ENCODE measurements at places on chromosomes 1 and 21.

DNA sequence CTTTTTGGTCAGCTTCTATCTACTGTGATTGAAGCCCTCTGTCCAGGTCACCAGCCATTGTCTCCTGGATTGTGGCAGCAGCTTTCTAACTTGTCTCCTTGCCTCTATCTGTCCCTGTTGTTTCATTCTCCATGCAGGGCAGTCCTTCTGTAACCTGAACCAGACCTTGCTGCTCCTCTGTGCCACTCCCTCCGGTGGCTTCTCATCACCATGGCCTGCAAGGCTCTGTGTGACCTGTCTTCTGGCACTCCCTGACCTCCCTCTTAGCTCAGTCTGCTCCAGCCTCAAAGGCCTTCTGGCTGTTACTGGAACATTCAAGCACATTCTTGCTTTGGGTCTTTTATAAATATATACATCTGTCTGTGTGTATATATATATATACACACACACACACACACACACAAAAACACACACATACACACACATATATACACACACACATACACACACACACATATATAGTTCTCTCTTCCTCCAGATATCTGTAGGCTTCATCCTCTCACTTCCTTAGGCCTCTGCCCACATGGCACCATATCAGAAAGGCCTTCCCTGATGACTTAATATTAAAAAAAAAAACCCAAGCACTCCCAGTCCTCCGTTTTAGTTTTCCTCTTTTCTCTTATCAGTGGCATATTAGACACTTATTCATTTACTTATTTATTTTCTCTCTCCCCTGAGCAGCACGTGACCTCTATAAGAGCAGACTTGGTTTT lies 21.2 kb upstream of the JUN start:
- DNase-seq = no peak

DNA sequence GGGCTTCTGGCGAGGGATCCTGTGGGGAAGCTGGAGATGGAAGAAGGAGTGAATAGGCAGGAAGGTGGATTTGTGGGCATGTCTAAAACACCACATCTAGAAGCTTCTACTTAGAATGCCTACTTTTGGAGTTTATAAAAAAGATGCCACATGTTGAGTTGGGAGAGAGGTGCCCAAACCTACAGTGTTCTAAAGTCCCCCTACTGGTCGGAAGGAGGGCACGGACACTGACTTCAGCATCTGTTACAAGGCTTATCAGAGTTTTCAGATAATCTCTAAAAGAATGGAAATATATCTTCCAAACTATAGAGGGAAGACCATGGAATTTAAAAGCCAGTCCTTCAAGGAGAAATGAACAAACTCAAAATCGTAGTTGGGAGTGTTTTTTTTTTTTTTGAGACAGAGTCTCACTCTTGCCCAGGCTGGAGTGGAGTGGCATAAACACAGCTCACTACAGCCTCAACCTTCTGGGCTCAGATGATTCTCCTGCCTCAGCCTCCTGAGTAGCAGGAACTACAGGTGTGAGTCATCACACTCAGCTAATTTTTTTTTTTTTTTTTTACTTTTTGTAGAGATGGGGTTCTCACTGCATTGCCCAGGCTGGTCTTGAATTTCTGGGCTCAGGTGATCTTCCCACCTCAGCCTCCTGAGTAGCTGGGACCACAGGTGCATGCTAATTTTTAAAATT lies 14.8 kb downstream of the IBA57 start:
- DNase-seq = no peak

- no peak for DNase-seq
These were observed 1.5 kb downstream of the MIB2 start for GRCh38 chr1:1616838-1617237.

- no peak for DNase-seq
These were observed 15.6 kb downstream of the BACE2 start for GRCh38 chr21:41183575-41183974.

- no peak for DNase-seq
These were observed 36.1 kb upstream of the HSD3B1 start for GRCh38 chr1:119470958-119471357.

GRCh38 chr1:213987927-213988506 lies at the start of gene PROX1:
TSS of gene PROX1 (plus strand) at chr1:213987973. CDS start at chr1:213996536, 8,563 bp downstream.
- DNase-seq = no peak

GRCh38 chr21:27314131-27314530 lies 347.2 kb upstream of the ADAMTS5 start:
- no peak for DNase-seq

DNA sequence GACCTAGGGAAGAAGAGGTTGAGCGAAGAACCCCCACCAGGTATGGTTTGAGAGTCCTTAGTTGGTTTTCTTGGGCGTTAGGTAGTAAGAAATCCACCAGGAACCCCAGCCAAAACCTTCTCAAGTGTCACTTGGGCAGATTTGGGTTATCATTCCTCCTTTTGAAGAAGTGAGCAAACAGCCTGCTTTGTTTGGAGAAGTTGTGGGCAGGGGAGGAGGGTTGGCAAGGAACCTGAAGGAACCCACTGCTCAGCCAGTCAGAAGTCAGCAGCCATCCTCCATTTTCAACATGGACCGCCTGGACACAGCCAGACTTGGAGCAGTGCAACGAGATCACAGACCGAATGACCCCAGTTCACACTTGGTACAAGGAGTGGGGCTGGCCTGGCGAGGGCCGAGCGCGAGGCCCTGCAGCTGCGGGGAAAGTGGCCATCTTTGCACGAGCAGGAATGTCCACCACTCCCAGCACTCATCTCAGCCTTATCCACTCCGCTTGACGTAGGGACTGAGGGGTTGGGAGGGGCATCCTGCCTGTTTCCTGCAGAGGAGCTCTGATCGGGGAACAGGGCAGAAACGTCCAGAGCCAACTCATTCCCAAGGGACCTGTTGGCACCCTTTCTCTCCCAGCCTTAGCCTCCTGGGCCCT lies 7.2 kb downstream of the ADPRS start:
- no peak for DNase-seq

- DNase-seq = no peak
These were observed 9.5 kb downstream of the JAK1 start for GRCh38 chr1:64956733-64957441.

- DNase-seq = no peak
These were observed 20.3 kb upstream of the TBX19 start for GRCh38 chr1:168260393-168260792.

GRCh38 chr1:206420471-206420870 lies 49.8 kb upstream of the IKBKE start:
- no peak for DNase-seq

GRCh38 chr1:10387677-10388386 lies 11.0 kb upstream of the PGD start:
- no peak for DNase-seq

- DNase-seq = no peak
These were observed 225.3 kb upstream of the B3GALT2 start for GRCh38 chr1:193411714-193412113.

DNA sequence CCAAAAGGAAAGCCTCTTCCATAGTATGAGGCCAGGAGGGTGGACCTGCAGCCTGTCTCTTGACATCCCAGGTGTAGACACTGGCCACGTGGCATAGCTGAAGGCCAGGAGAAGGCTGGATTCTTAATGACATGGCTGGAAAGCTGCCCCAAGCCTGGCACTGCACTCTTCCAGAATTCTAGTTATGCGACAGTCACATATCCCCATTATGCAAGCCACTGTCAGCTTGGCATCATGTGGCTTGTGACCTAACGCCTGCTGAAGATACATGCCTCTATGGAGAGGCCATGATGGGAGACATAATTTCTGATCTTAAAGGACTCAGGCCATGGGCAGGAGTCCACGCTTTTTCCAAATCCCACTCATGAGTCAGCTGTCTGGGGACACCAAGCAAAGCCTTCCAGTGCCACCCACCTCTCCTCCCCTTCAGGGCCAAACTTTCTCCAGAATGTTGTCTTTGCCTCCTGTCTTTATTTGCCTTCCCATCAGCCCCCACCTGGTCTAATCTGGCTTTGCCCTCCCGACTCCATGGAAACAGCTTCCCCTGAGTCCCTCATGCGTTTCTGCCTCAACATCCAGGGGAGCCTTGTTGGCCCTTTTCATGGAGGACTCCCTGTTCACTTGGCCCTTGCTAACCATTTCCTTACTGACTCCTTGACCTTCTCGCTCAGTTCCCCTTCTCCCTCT lies 3.0 kb downstream of the PLA2G2A start:
- DNase-seq = no peak

DNA sequence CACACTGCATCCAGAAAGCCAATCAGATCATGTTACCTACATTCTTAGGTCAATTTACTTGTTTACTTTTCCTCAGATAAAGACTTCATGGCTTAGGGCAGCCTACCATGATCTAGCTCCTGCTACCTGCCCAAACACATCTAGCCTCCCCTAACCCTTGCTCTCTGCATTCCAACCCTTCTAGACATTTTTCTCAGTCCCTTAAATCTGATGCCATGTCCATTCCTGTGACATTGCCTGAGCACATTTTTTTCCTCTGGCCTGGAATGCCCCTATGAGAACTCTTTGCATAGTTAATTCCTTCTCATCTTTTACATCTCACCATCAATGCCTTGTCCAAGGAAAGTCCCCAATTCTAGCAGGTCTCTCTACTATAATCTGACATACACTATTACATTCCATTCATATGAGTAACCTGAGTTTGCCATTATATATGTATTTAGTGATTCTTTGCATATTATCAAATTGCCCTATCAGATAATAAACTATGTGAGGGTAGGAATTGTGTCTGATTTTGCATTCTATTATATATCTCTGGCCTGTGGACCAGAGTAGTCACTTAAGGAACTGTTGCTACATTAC lies 166.9 kb downstream of the COL11A1 start:
- DNase-seq = no peak

DNA sequence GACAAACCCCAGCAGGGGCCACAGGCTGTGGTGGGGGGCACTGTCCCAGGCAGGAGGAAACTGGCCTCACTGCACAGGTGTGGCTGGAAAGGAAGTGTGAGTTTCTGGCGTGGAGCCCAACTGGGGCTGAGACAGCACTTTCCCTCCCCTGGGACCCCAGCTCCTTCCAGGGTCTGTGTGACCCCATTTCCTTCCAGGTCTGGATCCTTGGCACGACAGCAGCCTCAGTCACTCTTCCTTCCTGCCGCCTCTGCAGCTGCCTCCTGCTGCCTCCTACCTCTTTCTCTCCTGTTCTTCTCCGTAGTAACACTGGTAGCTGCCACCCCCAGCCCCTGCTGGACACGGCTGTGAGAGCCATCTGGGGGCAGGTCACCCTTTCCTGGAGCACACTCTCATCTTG lies 88.0 kb downstream of the SIK1 start:
- no peak for DNase-seq

DNA sequence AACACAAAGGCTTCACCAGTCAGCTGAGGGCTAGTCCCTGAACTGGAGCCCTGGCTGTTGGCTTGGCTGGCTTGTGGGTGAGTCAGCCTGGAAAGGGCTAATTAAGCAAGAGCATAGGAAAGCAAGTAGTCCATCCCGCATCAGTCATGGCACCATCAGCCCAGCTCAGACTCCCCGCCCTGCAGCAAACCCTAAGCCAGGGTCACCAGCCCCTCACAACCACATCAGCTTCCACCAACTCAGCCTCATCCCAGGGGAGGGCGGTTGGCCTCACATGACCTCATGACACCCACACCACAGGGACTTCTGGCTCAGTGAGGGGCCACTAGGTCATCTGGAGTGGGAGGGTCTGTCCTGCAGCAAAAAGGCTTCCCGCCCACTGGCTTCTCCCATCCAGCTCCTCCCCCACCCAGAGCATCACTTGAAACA lies 7.0 kb upstream of the SPATC1L start:
- DNase-seq = no peak

GRCh38 chr21:32147041-32147440 lies 131.8 kb downstream of the MIS18A start:
- DNase-seq = no peak

- no peak for DNase-seq
These were observed 811.8 kb upstream of the ADGRL2 start for GRCh38 chr1:80988926-80989325.

GRCh38 chr1:204456826-204457442 lies 37.7 kb downstream of the PIK3C2B start:
- no peak for DNase-seq

- no peak for DNase-seq
These were observed 13.9 kb downstream of the PUM1 start for GRCh38 chr1:31051611-31052010.

- no peak for DNase-seq
These were observed 1069.4 kb upstream of the ADGRL2 start for GRCh38 chr1:80731241-80731894.

GRCh38 chr1:43935711-43936427 lies 2.3 kb downstream of the ARTN start:
- DNase-seq = no peak

DNA sequence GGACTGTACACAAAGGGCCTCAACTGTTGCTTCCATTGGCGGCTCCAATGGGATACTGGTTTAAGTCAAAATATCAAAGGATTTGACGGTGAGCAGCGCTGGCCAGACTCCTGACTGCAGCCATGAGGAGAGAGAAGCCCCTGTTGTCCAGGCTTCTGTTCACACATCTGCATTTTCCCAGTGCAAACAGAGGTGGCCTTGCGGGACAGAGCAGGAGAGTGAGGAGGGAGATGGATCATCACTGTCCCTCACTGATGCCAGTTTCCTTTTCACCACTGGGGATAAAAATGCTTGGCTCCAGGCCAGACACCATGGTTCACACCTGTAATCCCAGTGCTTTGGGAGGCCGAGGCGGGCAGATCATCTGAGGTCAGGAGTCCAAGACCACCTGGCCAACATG lies 69.2 kb downstream of the SETD4 start:
- DNase-seq = no peak

DNA sequence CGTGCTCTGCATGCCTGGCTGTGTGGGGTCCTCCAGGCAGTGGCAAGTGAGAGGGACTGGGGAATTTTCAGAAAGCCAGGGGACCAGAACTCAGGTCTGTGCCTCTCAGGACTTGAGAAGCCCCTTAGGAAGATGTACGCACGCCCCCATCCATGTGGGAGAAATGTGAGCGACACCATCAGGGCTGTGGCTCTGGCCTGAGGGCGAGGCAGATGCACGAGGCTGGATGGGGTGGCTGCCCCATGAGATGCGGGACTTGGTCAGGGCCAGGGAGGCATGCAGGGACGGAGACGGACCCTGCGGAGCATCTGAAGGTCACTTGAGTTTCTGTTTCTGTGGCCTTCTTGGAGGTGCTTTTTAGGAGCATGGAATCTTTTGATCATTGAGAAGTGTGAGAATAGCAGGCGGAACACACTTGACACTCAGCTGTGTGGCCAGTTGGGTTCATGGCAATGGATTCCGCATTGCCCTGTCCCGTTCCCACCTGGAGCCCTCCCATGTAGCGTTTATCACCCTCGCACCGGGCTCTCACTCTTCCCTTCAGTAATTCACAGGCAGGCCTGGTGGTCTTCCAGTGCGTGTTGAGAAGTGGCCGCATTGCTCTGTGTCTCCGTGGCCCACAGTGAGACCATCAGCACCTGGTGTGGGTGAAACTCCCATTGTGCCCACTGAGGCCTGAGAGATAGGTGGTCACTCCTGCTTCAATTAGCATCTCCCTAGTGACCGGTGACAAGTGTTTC lies 30.7 kb upstream of the ACTRT2 start:
- DNase-seq = no peak

GRCh38 chr1:153818876-153819275 lies 43.7 kb downstream of the SLC27A3 start:
- no peak for DNase-seq

Measured in T-helper 9 cell (primary cell).